SK-N-SH (cell line): ENCODE measurements at places on chromosomes 13 and 19. TPM values are rescaled to one million over a fixed set of nuclear protein-coding genes. Genes with fewer than 3 reads are reported as not detected.

TICAM1 gene
- 1.8 and 2.7 TPM in 2 replicates for polyA plus RNA-seq

MAP4K1 gene
- polyA plus RNA-seq: 0.31 and 0.37 TPM in 2 replicates

NLRP11 gene
- 0.02 TPM in 1 of 2 replicates, not detected in the other for polyA plus RNA-seq

KANK3 gene
- 0.51 and 0.91 TPM in 2 replicates for polyA plus RNA-seq

UQCR11 gene
- polyA plus RNA-seq: 247 and 372 TPM in 2 replicates

AZU1 gene
- 0.15 TPM in 2 replicates for polyA plus RNA-seq

ATXN8OS gene
- not detected in 2 replicates for polyA plus RNA-seq

NLRP4 gene
- 0.02 and 0.03 TPM in 2 replicates for polyA plus RNA-seq

TMEM38A gene
- 3.3 and 4.3 TPM in 2 replicates for polyA plus RNA-seq

DNA sequence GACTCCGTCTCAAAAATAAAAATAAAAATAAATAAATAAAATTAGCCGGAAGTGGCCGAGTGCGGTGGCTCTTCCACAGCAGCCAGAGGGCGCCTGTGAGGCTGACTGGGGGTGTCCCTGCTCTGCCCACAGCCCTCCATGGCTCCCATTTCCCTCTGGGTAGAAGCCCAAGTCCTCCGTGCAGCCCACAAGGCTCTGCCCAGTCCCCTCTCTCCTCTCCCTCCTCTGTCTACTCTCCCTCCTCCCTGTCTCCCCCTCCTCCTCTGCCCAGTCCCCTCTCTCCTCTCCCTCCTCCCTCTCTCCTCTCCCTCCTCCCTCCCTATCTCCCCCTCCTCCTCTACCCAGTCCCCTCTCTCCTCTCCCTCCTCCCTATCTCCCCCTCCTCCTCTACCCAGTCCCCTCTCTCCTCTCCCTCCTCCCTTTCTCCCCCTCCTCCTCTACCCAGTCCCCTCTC lies 20.4 kb downstream of the MISP start:
- DNase-seq: peak; percentile 80

- DNase-seq: no peak
Measured at GRCh38 chr13:57527114-57527735, 104.3 kb upstream of the PCDH17 start.

- no peak for DNase-seq
Measured at GRCh38 chr19:44943801-44944249, 1.8 kb downstream of the APOC4 start.

DNA sequence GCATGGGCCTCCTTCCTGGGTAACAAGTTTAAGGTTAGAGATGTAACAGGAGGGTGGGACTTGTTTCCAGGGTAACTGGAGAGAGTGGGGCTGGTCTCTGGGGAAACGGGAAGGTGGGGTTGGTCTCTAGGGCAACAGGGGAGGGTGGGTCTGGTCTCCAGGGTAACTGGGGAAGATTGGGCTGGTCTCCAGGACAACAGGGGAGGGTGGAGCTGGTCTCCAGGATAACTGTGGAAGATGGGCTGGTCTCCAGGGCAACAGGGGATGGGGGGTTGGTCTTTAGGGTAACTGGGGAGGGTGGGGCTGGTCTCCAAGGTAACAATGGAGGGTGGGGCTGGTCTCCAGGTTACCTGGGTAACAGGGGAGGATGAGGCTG lies 36.5 kb downstream of the SPTBN4 start:
- peak; percentile 42 for DNase-seq

- peak; percentile 66 for DNase-seq
Measured at GRCh38 chr13:33723772-33724435, 94.0 kb upstream of the RFC3 start.

GRCh38 chr13:113802090-113802531 lies 43.1 kb downstream of the TMEM255B start:
- peak; percentile 97 for DNase-seq

- DNase-seq: peak; percentile 72
Measured at GRCh38 chr13:77698201-77699058, 943 bp downstream of the SLAIN1 start.

- DNase-seq: no peak
Measured at GRCh38 chr13:100399455-100399854, 189.1 kb downstream of the GGACT start.

DNA sequence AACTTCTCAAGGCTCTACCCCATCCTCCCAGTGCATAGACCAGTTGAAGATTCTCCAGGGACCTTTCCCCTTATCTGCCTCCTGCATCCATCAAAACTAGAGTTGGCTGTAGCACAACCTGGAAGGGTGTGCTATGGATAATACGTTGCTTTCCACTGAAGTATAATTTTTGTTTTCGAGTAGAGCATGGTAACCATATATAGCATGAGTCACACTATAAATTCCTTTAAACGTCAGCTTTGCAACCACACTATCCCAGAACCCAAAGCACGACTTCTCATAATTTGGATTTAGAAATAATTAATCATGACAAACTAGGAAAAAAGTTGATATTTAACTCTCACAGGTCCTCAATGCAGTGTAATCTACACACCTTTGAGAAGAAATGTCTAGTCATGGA lies 138.3 kb upstream of the NBEA start:
- no peak for DNase-seq

- no peak for DNase-seq
Measured at GRCh38 chr19:10729411-10729810, 11.5 kb downstream of the DNM2 start.

GRCh38 chr13:50438351-50438750 lies 405.1 kb downstream of the DLEU7 start:
- no peak for DNase-seq

GRCh38 chr19:6064336-6065073 lies 45.8 kb downstream of the RFX2 start:
- no peak for DNase-seq

- peak; percentile 6 for DNase-seq
Measured at GRCh38 chr13:48828962-48829411, 146.7 kb upstream of the FNDC3A start.

DNA sequence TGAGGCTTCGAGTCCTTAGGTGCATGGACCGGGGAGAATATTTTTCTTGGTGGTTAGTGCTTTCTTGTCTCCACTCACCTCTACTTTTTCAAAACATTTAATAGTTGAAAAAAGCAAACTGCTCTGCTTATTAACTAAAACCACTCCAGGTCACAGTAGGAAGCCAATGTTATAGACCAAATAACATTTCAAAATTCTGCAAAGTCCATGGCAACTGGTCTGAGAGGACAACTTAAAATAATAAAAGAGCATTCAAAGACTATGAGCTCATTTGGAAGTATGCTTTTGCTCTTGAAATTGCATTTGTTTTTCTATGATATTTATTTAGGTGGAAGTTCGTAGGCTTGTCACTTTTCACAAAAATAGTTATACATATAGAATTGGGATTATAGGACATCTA lies 483.0 kb downstream of the DCT start:
- DNase-seq: no peak

- DNase-seq: no peak
Measured at GRCh38 chr13:39463611-39464010, 139.4 kb downstream of the LHFPL6 start.

DNA sequence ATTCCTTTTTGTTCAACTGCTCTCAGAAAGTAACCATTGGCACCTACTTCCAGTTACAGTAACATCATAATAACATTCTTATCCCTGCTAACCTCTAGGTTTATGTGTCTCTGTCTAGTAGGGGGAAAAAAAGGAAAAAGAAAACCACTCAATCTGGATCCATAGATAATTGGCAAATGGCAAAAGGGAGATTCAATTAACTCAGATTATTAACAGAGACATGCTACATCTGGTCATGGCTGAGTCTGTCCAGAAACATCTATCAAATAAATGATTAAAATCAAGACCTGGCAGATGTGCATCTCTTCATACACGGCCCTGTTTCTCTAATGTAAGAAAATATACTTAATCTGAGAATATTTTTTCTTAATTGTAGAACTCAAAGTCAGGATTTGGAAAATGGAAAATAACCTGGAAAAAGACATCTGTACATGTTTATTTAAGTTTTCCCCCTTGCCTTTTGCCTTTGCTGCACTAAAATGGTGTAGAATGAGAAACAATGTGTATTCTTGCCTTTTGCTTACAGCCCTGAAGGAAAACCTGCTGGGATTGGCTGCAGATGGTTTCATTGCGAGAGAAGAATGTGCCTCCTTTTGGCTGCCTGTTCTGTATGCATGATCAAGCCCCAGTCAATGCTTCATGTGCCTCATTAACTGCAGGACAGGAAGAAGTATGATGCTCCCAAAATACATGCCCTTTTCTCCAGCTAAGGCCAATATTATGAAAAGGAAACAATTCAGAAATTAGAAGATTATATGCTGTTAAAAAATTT lies 921.6 kb upstream of the PCDH20 start:
- DNase-seq: peak; percentile 72

DNA sequence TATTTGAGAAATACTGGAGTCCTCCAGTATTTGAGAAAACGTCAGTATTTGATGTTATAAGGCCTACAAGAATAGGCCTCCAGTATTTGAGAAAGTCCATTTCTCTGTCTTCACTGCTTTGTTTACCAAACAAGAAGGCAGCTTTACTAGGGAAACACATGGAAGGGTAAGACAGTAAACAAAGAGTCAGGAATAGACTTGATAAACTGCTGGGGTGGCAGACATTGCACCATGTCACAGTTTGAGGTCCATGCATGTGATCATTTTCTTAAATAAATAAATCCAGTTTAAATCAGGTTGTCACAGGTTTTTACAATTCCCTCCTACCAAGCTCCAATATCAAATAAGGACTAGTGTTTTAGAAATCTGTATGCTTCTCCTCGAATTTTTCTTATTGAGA lies 1431.0 kb upstream of the SPRY2 start:
- no peak for DNase-seq

DNA sequence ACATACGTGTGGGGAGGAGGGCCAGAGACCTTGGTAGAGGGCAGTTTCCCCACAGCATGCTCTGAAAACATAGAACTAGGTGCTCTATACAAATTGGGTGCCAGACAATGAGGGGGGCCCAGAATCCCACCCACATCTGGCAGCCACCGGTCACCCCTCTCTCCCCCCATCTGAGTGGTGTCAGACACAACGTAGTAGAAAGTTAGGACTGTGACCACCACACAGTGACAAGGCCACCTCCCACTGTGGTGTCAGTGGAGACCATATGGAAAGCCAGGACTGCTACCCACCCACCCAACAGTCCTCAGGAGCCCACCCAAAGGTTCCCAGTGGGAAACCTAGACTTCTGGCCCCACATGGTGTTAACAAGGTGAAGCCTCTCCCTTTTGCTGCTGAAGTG lies 2.1 kb upstream of the ATP4B start:
- DNase-seq: no peak

GRCh38 chr13:99028890-99029289 lies 51.0 kb upstream of the DOCK9 start:
- DNase-seq: no peak

GRCh38 chr19:10299545-10300458 lies 9.8 kb downstream of the ZGLP1 start:
- no peak for DNase-seq

- DNase-seq: no peak
Measured at GRCh38 chr13:30898678-30899241, 7.3 kb upstream of the MEDAG start.

GRCh38 chr13:98349731-98350305 lies 172.7 kb upstream of the RNF113B start:
- DNase-seq: peak; percentile 24

DNA sequence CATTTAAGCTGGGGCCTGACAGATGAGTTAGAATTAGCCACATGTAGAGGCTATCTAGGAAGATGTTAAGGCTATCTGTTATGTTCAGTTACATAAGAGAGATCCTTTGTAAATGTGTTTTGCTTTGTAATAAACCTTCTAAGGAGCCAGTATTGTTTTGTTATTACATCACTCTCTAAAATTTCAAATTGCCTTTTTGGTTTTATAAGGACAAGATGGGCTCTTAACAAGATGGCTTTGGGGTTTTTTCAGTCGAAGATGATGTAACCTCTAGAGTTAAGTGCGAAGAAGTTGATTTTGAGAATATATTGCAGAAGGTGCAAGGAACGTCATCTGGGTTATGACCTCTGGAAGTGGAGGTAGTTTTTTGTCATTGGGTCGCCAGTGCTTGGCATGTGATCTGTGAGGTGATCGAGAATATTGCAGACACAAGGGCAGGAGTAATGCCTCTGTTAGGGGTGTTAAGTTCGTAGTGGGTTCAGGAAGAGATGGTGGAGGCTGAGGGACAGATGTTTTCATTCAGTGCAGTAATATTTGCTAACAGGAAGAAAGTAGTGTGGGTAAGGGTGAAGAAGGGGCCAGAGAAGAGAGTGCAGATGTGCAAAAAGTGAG lies 12.7 kb downstream of the LSM14A start:
- no peak for DNase-seq

DNA sequence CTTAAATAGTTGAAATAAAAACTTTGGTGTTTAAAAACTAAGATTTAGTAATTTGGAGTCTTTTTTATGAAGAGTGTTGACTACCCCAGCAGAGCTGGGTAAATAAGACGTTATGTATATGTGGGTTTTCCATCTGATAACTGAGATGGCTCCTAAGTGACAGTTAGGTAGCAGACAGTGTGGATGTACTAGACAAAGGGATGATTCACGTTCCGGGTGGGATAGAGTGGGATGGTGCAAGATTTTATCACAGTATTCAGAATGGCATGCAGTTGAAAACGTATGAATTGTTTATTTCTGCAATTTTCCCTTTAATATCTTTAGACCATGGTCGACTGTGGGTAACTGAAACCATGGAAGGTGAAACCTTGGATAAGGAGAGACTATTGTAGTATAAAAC lies 50.4 kb downstream of the NAA16 start:
- no peak for DNase-seq

DNA sequence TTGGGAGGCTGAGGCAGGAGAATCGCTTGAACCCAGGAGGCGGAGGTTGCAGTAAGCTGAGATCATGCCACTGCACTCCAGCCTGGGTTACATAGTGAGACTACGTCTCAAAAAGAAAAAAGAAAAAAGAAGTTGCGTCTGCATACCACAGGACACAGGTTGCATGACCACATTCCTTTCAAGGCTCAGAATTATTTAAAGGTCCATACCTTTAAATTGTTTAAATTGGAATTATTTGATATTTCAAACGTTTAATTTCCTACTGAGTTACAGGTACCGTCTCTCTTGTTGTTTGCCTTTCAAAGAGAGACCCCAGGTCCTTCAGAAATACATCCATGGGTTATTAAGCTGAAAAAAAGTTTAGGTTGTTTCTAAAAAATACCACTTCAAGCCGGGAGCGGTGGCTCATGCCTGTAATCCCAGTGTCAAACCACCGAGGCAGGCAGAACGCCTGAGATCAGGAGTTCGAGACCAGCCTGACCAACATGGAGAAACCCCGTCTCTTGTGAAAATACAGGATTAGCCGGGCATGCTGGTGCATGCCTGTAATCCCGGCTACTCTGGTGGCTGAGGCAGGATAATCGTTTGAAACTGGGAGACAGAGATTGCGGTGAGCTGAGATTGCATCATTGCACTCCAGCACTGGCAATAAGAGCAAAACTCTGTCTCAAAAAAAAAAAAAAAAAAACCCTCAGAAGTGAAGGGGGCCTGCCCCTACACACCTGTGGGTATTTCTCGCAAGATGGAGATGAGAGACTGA lies 18.6 kb downstream of the ZNF816 start:
- DNase-seq: no peak

GRCh38 chr19:50482271-50482855 lies 5.7 kb upstream of the GARIN5A start:
- DNase-seq: no peak

DNA sequence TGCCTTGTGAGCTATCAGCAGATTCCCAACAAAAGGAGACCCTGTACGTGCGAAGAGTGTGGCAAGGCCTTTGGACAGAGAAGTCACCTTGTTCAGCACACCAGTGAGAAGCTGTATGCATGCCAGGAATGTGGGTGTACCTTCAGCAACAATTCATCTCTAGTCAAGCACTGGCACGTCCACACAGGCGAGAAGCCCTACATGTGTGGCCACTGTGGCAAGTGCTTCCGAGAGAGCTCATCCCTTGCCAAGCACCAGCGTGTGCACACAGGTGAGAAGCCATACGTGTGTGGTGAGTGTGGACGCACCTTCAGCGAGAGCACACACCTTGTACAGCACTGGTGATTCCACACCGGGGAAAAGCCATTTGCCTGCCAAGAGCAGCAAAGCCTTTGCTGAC lies 7.6 kb upstream of the ZSCAN22 start:
- DNase-seq: no peak
